Stimulated activated CD4-positive, alpha-beta T cell treated with anti-CD3 and anti-CD28 coated beads, Interleukin-2, amount 100 ng/mL, for 48 hours (primary cell): ENCODE measurements at places on chromosomes 11 and 22.

GRCh38 chr22:17368554-17369438 lies 464 bp upstream of the CECR2 start:
- no peak for DNase-seq

GRCh38 chr22:40396882-40397281 lies 26.5 kb downstream of the SGSM3 start:
- no peak for DNase-seq

GRCh38 chr11:130092661-130093060 lies 23.0 kb downstream of the APLP2 start:
- DNase-seq, result no peak

- DNase-seq, result no peak
These were observed 629 bp downstream of the ATP5MG start for GRCh38 chr11:118401880-118402590.

- no peak for DNase-seq
These were observed 3.6 kb downstream of the SHISAL1 start for GRCh38 chr22:44309137-44309536.

DNA sequence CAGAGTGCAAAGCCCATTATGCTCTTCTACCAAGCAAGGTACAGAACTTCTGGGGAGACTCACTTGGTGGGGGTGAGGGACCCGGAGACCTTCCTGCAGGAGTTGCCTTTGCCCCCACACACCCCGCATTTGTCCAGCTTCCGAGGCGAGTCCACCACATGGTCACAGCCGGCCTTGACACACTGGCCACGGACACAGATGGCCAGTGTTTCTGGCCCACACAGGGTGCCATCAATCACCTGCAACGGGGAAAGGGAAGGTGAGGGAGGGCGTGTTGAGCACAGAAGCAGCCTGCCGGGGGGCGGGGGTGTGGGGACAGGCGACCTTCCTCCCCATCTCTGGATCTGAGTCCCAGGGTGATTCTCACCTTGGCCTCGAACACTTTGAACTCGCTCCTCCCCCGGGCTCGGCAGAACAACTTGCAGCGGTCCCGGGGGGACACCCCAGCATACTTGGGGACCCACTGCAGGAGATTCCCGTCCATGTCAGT lies 20.0 kb downstream of the ADAMTS8 start:
- no peak for DNase-seq

DNA sequence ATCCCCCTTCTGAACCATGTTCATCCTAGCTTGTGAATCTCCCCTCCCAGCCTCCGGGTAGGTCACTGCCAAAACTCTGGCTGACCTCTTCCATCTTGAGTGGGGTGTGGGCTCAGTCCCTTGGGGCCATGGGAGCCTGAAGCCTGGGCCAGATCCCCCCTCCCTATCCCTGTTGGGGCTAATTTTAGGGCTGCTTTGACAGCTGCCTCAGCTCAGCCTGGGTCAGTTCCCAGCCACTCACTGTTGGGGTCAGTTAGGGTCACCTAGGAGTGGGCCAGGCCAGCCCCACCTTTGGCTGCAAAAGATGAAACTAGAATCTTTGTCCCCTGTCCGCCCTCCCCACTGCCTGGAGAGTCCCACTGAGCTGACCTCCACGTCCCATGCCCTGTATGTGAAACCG lies 29.8 kb upstream of the P2RY2 start:
- DNase-seq, result no peak

DNA sequence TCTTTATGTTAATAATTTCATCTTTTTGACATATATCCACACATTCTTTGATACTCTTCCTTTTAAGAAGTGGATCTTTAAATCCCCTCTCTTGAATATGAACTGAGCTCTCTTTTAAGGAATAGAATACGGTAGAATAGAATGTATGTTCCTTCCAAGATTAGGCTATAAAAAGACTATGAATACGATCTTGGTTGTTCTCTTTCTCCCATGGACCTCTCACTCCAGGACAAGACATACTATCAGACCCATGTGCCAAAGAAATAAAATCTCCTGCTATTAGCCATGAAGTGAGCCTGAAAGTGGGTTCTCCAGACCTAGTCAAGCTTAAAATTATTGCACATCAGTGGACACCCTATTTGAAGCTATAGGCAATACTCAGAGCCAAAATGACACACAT lies 392.2 kb upstream of the ANO3 start:
- DNase-seq, result no peak

DNA sequence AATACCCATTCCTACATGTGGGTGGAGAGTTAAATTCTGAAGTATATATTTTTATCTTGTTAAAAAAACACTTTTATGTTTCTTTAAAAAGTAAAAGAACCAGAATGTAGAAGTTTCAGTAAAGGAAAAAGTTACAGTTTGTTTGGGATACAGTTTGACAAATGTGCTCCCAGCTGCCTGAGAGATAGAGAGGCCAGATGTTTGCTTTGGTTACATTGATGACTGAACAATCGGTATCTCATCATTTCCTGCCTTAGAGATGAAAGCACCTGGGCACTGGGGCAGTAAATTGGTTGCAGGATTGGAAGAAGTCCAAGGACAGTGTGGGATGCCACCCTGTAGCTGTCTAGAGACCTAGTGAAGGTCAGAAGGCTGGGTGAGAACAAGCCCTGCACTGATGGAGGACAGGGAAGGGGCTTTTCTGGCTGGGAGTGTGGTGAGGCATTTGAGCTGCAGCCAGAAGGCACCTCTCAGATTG lies 16.6 kb downstream of the MED15 start:
- DNase-seq, result no peak

GRCh38 chr11:30936491-30936890 lies 350.3 kb upstream of the MPPED2 start:
- no peak for DNase-seq
